ENCODE measurements at places on chromosomes 13 and 19. TPM values are rescaled to one million over a fixed set of nuclear protein-coding genes. Genes with fewer than 3 reads are reported as not detected.

F10 gene
- 1.8 TPM for total RNA-seq

CHST8 gene
- total RNA-seq: 0.35 TPM

DNA sequence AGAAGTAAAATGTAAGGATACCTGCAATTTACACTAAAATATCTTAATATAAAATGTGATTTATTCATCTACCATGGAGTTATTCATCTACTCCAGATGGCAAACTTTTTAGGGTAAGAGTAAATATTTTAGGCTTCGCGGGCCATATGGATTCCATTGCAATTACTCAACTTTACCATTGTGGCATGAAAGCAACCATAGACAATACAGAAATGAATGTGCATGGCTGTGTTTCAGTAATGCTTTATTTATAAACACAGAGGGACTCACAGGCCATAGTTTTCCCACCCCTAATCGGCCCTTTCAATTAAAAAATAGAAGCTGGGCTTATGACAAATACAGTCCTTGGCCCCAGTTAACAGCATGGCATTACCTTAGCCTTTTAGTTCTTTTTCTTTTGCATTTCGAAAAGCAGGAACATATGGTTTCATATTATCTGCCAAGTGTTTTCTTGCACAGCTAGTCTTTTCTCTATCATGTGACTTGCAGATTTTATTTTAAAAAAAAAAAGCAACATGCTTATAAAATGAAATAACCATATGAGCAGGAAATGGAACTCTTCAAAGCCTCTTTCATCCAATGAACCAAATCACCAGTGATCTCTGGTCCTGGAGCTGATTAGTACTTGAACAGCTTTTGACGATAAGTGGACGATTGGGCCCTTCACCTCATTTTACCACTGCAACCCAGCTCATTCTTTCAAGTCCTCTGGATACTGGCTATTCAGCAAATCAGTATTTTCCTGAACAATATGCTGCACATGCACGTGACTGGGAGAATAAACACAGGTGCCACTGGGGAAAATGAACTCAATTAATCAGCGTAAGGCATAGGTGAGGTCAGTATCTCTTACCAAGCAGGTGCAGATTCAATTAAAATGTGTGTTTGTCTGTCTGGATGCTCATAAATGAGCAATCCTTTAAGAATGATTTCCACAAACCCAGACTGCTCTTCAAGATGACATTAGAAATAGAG lies 63.9 kb downstream of the LHFPL6 start:
- DNase-seq: no peak

DNA sequence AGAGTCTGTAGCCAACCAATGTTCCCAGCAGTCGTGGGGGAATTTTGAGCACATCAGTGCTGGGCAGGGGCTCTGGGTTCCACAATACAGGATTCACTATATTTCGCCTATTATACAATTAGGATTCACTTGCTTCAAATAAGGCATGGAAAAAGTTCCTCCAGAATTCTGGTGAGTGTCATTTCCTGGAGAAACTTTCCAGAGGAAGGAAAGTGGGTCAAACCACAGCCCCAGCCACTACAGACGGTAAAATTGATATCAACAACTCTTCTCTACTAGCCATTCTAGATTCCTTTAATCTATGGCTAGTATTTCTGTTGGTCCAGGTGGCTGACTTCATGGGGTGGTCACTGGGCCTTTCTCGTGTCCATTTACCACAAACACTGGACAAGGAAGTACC lies 10.5 kb downstream of the MYCBP2 start:
- DNase-seq: no peak

LIM2 gene
- total RNA-seq: not detected

ATP12A gene
- not detected for total RNA-seq

ATP8B3 gene
- total RNA-seq: 4.6 TPM

AMH gene
- 14.3 TPM for total RNA-seq

GRCh38 chr19:18385675-18386542 lies at the start of gene GDF15:
GDF15 (plus strand) TSS chr19:18386158; CDS start chr19:18386190, 32 bp downstream.
- peak; percentile 88 for DNase-seq

GRCh38 chr19:4345342-4346019 lies 2.1 kb downstream of the MPND start:
- no peak for DNase-seq

ARL11 gene
- total RNA-seq: not detected

- no peak for DNase-seq
These were observed 29.2 kb downstream of the PIP5K1C start for GRCh38 chr19:3670796-3671679.

- no peak for DNase-seq
These were observed 52.0 kb upstream of the TNFRSF19 start for GRCh38 chr13:23518231-23518630.

GRCh38 chr13:34107806-34108205 lies 289.9 kb downstream of the RFC3 start:
- no peak for DNase-seq

- DNase-seq: no peak
These were observed 10.7 kb upstream of the MCF2L start for GRCh38 chr13:112958127-112958989.

DNA sequence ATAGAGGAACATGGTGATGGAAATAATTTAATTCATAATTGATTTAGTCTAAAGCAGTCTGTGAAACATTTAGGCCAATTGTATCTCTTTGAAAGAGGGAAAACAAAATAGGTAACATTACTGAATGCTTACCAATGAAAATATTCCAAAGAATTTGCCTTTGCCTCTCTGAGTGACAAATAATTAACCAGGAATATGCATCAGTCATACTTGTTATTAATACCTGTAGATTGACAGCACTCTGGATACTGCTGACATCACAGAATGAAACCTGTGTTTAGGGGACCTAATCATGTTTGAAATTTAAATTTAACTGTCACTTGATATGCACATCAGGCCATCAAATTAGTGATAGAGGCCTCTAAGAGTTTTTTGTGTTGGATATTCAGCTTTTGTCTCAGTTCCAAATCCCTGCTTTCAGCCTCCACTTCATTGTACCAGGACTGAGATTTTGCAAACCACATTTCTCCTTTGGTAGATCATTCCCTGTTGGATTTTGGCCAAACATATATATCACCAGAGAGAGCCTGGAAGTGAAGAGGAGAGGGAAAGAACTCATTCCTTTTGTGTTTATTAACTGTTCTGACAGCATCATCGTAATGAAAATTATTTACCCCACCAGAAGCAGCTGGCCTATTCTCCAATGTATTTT lies 64.8 kb upstream of the KLHL1 start:
- no peak for DNase-seq

TMEM238 gene
- 0.70 TPM for total RNA-seq

DNA sequence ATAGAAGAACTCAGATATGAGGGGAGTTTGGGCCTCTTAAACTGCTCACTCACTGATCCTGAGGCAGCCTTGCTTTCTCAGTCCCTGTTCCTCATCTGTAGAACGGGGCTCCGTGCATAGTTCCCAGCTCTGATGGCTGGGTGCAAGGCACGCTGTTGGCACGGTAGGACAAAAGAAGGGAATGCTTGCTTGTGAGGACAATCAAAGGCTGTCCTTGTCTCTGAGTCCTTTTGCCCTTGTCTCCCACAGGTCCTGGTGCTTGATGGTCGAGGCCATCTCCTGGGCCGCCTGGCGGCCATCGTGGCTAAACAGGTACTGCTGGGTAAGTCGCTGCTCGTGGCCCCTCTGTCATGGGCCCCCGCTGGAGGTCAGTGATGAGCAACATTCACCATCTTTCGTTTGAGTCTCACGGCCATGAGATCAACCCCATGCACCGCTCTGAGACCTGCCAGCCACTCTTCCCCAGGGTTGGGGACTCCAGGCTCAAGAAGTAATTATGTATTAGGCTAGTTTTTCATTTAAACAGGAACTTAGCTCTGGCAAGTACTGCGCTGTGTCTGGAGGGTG lies 2.3 kb downstream of the RPL13A start:
- DNase-seq: no peak

- DNase-seq: peak; percentile 5
These were observed 42.6 kb downstream of the MRPL57 start for GRCh38 chr13:21219036-21219381.

NECTIN2 gene
- 117 TPM for total RNA-seq

- DNase-seq: no peak
These were observed 4.6 kb upstream of the ASPDH start for GRCh38 chr19:50518091-50519005.

DNA sequence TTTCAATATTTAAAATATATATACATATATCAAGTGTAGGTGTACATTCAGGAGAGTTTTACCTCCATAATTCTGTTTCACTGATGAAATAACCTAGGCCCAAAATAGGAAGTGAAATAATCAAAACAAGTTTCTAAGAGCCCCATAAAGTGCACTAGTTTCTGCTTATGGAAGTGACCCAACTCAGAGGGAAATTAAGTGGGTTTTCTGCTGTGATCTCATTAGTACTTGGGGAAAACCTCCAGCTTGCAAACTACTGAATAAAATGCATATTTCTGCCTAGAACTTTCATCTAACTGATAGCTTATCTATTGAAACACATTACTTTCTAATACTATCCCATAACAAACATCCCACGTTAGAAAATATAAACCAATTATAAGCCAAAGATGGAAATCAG lies 45.4 kb upstream of the MIR17HG start:
- no peak for DNase-seq

GRCh38 chr13:108734676-108735075 lies 105.3 kb downstream of the MYO16 start:
- DNase-seq: no peak

DNA sequence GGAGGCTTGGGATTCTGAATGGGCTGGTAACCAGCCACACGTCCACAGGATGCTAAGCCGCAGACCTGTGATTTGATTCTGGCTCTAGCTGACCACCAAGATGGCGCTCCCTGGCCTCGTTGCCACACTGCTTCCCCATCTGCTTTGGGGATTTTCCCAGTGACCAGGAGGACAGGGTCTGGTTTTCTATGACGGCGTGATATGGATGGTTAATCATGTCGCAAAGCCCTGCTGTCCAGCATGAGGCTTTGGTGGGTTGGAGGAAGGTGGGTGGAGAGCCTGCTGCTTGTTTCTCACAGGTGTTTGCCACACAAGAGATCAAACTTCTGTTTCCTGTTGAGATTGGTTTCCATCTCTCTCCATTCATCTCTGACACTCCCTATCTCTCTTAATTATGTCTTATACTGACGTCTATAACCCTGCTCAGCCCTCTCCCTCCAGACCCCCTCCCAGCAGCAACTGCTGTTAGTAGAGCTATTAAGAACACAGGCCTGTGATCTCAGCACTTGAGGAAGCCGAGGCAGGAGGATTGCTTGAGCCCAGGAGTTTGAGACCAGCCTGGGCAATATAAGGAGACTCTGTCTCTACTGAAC lies 102.7 kb downstream of the SIPA1L3 start:
- no peak for DNase-seq

DNA sequence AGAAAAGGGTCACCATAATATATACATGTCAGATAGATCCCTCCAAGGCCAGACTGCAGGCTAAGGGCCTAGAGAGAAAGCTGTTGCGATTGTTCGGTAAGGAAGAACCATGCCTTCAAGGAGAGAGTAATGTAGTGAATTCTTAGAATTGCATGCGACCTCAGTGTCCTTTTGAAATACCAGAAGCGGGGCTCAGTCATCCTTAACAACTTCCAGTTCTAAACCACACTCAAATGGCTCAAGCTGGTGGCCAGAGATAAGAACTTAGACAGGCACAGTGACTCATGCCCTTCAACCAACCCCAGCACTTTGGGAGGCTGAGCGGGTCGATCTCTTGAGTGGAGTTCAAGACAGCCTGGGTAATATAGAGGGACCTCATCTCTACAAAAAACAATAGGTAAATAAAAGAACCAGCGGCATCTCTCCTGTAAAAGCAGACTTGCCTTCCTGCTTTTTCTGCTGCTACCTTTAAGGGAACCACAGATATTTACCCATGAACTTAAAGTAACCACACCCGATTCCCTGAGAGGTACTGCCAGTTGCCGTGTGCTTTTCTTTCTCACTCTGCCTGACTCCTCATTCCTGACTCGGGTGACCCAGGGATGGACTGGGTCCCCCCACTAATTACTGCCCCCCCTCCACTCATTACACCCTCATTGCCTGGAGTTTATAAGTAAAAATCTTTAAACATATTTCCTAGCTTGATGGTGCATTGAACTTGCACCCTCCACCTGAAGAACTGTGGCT lies 15.4 kb upstream of the SIGLEC6 start:
- DNase-seq: no peak

DNA sequence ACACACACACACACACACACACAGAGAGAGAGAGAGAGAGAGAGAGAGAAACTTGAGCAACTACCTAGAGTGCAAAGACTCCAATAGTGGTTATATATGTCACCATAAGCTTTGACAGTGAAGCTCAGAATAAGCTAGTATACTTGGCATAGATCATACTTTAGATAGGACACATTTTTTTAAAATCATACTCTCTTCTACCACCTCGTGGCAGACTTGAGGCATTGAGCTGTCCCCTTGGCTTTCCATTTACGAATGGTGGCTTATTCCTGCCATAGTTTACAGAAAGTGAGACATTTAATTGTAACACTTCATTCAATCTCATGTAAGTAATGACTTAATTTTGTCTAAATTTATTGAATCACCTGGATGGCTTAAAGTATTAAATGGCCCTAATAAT lies 108.2 kb downstream of the EDNRB start:
- DNase-seq: no peak

LILRB5 gene
- total RNA-seq: not detected

DNA sequence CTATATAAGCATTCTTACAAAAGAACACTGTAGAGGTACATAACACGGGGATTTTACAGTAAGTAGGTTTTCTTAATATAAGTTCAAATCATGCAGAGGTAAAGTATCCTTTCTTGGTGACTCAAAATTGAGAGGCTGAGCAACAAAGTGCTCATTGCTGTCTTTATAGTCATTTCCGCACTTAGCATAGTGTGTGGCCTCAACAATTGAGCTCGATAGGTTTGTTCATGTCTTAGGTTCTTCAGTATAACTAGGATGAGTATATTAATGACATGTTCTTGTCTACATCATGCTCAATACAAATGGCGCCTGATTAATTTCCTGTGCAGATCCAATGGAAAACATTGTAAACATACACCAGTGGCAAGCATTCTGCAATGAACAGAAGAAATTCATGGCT lies 1.4 kb downstream of the WDFY2 start:
- no peak for DNase-seq

DNA sequence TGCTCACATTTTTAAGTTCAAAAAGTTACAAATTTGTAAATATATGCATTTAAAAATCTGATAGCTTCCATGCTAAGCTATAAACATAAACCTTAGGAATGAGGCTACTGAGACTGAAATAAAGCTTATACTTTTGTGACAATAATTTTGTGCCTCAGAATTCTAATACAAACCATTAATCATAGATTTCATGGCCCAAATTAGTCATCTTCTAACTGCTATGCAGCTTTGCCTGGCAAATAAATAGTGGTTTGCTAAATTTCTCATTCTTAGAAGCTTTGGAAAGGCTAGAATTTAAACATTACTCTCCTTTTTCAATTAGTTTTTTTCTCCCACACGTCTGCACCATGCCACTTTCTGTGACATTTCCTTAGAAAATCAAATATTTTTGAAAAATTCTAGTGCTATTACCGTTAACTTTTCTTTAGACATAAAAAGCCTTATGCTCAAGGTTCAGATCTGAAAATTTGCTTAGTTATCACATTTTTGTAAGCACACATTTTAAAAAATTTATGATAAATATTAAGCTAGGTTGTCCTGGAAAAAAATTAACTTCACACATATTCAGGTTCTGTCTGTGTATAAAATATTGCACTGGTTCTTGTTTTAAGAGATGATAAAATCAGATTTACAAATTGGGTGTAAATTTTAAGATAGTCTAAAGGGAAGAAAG lies 46.9 kb downstream of the FNDC3A start:
- no peak for DNase-seq
